ENCODE measurements at places on chromosomes 3 and 15.

- DNase-seq, result no peak
Measured at GRCh38 chr3:162007722-162008121, 511.1 kb downstream of the OTOL1 start.

DNA sequence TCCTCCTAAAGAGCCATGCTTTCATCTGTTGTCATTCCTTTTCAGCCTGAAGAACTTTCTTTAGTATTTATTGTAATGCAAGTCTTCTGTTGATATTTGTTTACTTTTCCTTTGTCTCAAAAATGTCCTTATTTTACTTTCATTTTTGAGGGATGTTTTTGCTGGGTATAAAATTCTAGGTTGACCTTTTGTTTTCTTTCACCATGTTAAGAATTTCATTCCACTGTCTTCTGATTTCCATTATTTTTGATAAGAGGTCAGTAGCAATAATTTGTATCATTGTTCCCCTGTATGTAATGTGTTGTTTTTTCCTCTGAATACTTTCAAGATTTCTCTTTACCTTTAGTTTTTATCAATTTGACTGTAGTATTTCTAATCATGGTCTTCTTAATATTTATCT, 91.1 kb downstream of the RSRC1 start:
- DNase-seq, result no peak

DNA sequence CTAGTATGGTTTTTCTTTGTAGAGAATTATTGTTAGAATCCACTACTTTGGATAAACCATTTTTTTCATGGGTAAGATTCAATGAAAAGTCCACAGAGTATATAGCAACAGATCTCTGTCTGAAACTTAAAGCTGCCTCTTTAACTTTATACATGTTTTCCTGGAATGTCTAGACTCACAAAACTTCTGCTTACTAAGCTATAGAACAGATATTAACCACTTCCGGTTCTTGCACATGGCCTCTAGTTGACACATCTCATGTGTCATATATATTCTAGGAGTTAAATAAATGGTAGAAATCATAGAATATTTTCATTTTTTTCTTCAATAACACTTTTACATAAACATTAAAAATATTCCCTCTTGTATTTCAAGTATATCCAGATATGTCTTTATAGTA, 1693.9 kb downstream of the SI start:
- DNase-seq, result no peak

- no peak for DNase-seq
Measured at GRCh38 chr3:186021673-186022362, 84.0 kb upstream of the TRA2B start.

DNA sequence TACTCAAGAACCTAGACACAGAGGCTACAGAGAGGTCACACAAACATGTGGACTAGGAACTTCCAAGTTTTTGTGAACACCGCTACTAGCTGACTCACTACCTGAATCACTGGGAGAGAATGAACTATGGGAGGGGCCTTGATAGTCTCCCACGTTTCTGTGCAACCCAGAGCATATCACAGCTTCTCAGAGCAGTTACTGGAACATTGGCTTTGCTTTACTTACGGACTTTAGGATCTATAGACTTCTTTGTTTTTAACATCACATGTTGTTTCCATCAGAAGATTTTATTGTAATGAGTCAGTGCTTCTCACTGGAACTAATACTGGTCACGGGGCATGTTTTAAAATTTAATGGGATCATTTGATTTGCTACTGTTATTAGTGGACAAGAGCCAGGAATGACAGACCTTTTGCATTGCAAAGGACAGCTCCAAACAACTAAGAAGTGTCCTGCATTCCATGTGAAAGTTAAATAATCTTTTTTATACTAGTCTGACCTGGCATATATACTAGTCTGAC, 35.6 kb downstream of the RTP4 start:
- no peak for DNase-seq

DNA sequence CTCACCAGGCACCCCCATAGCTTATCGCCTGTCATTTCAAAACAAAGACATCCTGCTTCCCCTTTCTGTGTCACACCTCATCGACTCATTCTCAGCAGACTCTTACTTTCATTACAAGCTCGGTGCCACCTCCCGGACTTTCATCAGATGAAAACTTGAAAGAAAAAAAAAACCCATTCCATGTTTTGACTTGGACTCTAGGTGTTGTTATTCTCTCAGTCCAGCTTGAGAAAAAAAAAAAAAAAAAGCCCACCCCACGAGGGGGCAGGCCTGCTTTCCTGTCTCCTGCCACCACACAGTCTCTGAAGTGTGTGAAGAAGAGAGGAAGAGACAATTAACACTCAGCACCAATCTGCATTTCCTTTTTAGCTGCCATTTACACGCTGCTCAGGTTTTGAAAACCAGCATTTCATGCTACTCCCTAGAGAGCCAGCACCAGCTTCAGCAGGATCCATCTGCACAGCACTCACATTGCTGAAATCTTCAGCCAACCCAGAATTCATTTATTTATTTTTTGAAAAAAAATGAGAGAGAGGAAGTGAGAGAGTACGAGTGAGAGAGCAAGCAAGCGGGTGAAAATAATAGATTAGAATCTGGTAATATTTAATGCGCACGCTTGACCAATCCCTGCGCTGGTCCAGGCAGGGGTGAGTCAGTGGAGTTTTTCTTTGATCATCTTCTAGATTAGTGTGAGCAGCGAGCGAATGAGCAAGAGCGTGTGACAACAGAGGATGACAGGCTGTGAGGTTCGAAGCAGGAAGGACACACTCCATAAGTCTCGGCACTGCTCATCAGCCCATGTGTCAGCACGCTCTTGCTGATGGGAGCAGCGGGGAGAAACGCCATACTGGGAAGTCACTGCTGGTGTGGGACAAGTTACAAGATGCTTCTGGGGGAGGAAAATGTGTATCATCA, 23.5 kb downstream of the ZNF80 start:
- peak; percentile 86 for DNase-seq

DNA sequence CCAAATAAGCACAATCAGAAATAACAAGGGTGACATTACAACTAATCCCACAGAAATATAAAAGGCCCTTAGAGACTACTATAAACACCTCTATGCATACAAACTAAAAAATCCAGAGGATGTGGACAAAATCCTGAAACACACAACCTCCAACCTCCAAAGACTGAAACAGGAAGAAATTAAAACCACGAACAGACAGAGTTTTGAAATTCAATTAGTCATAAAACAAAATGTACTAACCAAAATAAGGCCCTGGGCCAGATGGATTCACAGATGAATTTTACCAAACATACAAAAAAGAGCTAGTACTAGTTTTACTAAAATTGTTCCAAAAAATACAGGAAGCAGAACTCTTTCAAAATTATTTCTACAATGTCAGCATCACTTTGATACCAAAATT, 1043.6 kb downstream of the DIPK2A start:
- DNase-seq, result no peak

DNA sequence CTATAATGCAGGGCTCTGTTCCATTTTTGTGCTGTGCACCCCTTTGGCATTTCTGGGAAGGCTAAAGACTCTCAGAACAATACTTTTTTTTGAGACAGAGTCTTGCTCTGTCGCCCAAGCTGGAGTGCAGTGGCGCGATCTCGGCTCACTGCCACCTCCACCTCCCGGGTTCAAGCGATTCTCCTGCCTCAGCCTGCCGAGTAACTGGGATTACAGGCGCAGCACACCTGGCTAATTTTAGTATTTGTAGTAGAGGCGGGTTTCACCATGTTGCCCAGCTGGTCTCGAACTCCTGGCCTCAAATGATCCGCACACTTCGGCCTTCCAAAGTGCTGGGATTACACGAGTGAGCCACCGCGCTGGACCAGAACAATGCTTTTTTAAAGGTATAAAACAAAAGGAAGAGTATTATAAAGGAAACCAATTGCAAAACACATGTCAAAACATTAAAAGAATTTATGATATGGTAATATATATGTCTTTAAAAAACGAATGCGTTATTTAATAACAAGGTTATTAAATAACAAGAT, 999 bp downstream of the SQOR start:
- DNase-seq, result no peak

Data from GM12864 (cell line).